ENCODE measurements at places on chromosomes 7 and 10.

DNA sequence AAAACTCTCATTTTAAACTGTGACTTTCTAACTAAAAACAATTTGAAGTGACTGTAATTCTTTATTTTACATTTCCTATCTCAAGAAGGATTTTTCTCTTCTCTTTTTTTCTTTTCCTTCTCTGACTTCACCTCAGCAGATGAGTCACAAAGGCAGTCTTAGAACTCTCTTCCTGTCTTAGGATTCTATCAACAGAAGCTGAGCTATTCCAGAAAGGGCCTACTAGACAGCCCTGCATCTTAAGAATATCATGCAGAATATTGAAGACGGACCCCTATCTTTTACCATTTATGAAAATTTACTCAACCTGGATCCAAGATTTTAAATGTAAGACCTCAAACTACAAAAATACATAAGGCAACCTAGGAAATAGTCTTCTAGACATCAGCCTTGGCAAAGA, 365.7 kb upstream of the SEMA3C start:
- DNase-seq = no peak

GRCh38 chr7:51070151-51070550, 246.5 kb downstream of the COBL start:
- no peak for DNase-seq

DNA sequence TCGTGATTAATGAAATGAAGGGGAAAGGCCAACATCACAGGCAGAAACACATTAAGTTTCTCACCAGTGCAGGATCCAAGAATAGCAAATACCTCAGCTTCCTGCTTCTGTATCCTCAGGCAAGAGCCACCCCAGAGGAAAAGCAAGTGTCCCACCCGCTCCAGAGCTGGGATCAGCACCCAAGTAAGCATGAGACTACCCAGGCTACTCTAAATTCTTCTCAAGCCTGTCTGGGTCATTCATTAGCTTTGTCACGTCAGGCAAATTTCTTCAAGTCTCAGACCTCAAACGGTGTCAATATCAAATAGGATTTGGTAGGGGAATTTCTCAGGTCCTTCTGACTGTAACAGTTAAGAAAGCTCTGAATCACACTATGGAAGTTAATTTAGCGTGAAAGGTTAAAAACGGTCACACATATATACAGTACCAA, 59.0 kb downstream of the GNA12 start:
- no peak for DNase-seq

DNA sequence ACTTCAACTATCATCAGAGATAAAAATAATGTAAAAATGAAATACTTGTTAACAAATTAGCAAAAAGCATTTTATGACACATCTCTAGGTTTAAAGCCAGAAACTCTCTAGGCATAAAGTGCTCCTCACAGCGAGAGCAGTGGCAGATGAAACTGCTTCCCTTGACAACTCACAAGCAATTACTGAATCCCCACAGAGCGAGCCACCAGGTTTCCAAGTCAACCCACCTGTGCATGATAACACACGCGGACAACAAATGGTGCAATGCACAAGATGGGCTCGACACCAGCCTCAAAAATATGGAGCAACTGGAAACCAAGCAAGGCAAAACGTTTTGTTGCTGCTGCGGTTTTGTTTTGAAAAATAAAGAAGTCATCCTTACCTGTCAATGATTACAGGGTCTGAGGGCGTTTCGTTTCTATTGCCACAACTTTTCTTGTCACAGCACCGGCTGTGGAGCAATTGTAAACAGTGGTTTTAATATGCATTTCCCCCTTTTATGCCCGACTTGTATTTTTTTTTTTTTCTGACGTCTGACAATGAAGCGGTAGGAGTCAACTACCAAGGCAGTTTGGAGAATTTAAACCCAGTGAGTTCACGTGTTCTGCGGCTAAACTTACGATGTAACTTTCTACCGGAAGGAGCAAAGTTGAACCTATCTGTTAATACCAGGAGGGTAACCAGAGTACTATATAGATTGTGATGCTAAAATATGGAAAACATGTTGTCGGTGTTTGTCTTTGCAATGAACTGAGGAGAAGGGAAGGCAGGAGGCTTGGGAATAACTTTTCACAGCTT, 7.0 kb downstream of the EBF3 start:
- DNase-seq = no peak

- DNase-seq = no peak
Measured at GRCh38 chr10:115417585-115418265, 324.6 kb downstream of the ATRNL1 start.

DNA sequence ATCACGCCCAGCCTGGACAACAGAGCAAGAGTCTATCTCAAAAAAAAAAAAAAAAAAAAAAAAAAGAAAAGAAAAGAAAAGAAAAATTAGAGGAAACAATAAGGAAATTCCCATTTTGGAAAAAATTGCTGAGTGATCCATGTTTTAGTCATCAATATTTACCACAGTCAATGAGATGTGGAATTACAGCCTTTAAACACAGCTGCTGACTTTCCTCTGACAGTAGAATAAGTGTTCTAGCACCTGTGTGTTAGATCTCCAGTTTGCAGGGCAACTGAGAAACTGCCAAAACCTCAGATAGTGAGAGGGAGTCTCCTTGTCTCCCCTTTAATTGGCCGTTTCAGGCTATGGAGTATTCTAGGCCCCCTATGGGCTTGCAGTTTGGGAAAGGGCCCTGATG, 520.1 kb downstream of the KCNMA1 start:
- no peak for DNase-seq

- DNase-seq = no peak
Measured at GRCh38 chr10:124387078-124387874, 31.4 kb downstream of the OAT start.

DNA sequence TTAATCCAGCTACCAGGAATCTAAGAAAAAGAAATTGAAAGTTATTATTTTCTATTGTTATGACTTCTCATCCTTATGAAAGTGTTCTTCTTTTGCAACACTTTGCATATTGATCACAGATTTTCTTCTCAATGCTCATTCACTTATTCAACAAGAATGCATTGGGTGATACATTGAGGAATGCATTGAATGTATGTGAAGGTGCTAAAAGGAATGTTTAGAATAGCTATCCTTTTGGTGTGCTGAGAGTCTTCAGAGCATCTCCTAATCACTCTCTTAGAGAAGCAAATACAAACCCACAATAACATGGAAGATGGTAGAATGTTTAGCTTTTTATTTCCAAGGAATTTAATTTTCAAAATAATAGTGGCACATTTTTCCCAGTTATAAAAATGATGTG, 122.1 kb upstream of the KMT2E start:
- no peak for DNase-seq

DNA sequence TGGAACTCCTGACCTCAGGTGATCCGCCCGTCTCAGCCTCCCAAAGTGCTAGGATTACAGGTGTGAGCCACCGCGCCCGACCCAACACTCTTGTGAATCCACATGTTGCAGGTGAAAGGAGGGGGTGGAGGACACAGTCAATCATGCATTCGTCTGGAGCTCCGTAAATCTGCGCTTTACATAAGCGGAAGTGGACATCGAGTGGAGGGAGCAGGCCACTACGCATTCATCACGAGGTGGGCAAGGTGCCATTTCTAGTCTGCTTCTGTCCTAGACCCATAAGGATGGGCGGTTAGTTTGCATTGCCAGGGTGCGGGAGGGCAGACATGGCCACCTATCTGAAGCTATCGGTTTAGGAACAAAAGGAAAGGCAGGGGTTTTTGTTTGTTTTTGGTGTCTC, 225.2 kb upstream of the TCERG1L start:
- DNase-seq = no peak

DNA sequence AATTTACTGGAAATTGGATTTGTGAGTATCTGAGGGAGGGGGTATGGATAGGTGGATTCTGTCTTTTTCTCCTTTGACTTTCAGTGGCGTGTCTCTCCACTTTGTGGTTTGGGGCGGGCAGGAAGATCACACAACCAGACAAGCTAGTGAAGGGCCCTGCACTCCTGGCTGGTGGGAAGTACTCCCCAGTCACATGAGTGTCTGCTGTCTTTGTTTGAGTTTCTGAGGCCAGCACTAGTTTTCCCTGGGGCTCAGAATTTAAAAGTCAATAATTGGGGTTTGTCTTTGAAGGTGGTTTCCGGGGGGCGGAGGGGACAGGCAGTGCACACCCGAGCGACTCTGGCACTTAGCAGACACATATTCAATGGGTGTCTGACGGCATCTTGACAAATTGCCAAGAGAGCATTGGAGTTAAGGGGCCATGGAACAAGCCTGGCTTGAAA, 120.1 kb downstream of the WDFY4 start:
- DNase-seq = no peak

GRCh38 chr10:88253622-88254021, 329.5 kb downstream of the RNLS start:
- no peak for DNase-seq

DNA sequence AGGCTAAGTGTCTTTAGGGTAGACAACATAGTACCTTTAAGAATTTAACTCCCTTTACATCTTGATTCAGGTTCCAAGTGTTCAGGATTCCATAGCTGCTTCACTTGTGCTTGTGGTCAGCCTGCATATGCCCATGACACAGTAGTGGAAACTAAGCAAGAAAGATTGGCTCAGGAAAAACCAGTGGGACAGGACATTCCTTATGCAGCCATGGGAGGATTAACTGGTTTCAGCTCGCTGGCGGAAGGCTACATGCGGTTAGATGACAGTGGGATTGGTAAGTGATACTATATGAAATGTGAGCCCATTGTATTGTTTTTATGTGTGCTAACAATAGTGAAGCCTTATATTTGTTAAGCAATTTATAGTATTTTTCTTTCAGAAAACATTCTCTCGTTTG, 11.3 kb downstream of the FAM221A start:
- no peak for DNase-seq

DNA sequence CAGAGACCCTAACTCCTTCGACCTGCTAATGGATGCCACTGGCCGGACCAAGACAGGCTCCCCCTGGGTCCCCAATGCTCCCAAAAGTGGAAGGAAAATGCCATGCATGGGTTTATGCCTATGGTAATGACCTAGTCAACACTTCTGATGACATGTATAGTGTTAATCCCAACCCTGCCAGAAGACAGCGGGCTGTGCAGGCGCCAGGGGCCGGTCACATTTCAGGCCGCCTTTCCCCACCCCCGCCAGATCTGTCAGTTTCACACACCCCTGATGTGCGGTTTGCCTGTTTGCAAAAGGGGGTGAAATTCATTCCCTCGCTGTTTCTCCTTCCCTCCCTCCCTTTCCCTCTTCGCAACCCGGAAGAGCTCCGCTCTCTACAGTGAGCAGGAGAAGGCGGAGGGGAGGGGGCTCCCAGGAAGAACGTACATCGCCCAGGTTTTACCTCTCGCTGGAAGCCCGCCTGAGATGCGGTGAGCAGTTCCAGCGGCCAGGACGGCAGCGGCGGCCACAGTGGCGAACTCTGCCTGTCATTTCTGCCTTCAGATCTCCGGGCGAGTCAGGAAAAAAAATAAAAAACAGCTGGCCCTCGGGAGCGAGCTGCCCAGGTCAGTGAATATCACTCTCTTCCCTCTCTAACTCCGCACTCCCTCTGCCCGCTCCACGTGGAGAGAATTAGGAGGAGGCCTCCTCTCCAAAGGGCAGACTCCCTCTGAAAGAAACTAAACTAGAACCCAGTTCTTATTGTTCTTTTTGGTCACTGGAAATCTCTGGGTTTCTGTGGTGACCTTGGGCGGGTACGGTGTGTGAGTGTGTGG, 9.4 kb upstream of the GATA3 start:
- DNase-seq = no peak

DNA sequence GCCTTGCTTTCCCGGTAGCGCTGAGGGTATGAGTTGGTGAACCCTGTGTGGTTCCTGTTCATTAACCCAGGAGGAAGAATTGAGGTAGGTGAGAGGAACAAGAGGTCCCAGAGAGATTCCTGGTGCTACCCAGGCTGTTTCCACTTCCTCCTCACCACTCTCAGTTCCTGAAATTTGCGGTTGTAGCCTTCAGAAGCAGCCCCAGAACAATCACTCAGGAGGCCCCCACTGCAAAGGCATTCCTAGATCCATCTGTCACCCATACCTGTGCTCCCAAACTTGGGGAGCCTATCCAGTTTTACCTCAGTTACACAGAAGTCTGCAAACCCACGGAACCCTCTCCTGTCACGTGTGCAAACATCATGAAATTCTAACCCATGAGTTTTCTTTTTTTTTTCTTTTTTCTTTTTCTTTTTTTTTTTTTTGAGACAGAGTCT, 9.0 kb upstream of the PIP4K2A start:
- no peak for DNase-seq

DNA sequence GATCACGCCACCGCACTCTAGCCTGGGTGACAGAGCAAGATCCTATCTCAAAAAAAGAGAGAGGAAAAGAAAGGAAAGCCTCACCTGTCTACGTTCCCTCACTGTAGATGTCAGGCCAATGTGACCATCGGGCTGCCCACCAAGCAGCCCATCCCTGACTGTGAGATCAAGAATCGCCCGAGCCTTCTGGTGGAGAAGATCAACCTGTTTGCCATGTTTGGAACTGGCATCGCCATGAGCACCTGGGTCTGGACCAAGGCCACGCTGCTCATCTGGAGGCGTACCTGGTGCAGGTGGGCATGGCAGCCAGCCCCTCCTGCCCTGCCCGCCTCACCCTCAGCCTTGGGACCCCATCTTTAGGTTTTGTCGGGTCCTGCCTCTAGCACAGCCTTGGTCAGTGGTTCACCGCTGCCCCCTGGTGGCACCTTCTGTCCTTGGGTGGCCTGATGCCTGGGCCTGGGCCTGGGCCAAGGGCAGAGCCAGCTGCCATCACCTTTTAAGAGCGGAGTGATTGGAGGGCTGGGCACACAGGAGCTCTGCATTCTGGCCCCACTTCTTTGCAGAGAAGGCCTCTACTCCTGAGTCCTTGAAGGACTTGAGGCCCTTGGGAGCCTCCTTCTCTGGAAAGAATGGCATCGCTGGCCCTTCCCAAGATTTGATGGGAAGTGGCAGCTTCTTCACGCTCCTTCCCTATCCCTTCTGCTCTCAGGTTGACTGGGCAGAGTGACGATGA, 14.4 kb upstream of the AHCYL2 start:
- DNase-seq = peak; percentile 40

- no peak for DNase-seq
Measured at GRCh38 chr7:141203177-141203576, 129.3 kb downstream of the TMEM178B start.

DNA sequence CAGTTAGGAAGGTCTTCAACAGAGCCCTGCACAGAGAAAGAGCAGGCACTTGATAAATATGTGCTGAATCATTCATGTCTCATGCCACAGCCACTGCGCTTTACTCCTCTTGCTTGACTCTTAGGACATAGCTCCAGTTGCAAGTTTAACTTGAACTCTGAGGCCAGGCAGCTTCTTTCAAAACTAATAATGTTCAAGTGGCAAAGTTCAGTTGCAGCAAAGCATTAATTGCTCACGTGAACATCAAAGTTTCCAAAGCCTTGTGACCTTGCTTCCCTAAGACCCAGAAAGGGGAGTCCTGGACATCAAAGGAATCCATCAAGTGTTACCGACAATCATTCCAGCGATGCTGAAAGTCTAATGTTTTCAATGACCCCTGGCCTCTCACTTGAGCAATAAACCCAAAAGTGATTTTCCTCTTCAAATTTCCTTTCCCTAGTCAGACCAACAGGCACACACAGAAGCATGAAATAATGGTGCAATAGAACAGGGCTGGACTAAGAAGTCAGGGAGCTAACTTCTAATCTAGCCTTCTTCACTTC, 21.8 kb upstream of the TECTB start:
- no peak for DNase-seq
